ENCODE measurements at places on chromosomes 16 and 17.

GRCh38 chr17:44105483-44105882 is 18.0 kb downstream of the HDAC5 start:
- no peak for DNase-seq

- no peak for DNase-seq
Measured at GRCh38 chr17:16872351-16873173, 99.4 kb downstream of the TNFRSF13B start.

DNA sequence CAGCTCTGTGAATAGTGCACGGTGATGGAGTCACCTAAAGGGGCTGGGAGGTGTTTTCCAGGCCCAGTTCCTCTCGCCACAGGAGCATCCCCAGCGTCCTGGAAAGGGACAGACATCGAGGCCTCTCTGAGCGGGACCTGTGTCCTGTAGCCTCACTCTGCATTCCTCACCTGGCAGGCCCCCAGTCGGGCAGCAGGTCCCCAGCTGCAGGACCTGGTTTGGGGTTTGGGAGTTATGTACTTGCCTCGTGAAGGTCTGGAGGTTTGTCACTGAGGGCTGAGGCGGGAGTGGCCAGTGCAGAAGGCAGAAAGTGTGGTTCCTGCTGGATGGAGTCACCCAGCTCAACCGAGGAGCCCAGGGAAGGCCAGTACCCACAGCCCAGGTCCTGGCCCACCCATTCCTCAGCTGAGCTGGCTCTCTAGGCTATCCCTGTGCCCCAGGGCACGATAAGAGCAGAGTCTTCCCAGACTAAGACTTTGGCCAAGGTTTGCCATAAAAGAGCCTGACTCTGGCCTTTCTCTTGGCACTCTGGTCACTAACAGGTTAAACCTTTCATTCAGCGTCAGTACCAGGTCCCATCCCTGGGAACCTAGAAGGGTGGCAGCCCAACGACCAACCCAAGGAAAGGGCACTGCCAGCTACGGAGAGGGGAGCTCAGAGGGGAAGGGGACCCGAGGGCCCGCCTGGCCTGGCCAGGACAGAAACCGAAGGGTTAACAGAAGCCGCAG is 24.4 kb downstream of the TBX4 start:
- DNase-seq: no peak

GRCh38 chr16:48619547-48619946 is 9.6 kb upstream of the N4BP1 start:
- DNase-seq: no peak

- peak; percentile 70 for DNase-seq
Measured at GRCh38 chr17:75032720-75033280, 14.0 kb downstream of the ATP5PD start.

- DNase-seq: no peak
Measured at GRCh38 chr17:78307887-78308638, 51.8 kb downstream of the SOCS3 start.

- no peak for DNase-seq
Measured at GRCh38 chr17:28758411-28759121, 14.8 kb downstream of the TRAF4 start.

- DNase-seq: no peak
Measured at GRCh38 chr17:73713136-73713535, 68.9 kb upstream of the SDK2 start.

- no peak for DNase-seq
Measured at GRCh38 chr17:38703742-38704605, 1.1 kb upstream of the MLLT6 start.

GRCh38 chr17:61784510-61784909 is 78.8 kb downstream of the BRIP1 start:
- DNase-seq: no peak

GRCh38 chr16:65119901-65120401 is 1.9 kb downstream of the CDH11 start:
- no peak for DNase-seq

DNA sequence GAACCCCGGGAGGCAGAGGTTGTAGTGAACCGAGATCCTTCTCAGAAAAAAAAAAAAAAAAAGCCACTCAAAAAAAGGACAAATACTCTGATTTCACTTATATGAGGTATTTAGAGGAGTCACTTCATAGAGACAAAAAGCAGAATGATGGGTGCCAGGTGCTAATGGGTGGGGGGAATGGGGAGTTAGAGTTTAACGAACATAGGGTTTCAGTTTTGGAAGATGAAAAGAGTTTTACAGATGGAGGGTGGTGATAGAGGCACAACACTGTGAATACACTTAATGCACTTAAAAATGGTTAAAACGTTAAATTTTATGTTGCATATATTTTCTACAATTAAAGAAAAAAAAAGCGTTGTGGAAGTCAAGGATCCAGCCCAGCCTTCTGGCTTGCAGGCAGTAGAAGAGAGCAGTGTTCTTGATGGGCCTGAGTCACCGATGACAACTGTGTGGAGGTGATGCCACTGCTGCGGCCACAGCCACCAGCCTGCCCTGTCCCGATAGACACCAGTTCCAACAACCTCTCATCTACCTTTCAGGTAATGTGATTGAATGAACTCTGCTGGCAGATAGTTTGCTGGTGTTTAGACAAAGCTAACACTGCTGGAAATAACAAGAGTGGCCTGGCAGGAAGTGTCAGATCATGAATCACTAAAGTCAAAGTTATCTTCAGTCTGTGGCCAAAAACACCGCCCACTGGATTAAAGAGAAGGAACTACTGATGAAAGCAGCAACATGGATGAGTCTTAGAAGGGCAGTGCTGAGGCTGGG is 49.9 kb upstream of the COX10 start:
- DNase-seq: no peak

GRCh38 chr17:62737513-62737912 is 70.6 kb downstream of the MARCHF10 start:
- no peak for DNase-seq

- DNase-seq: no peak
Measured at GRCh38 chr16:81224824-81225223, 13.7 kb upstream of the BCO1 start.

- DNase-seq: no peak
Measured at GRCh38 chr16:17126156-17126555, 344.6 kb downstream of the XYLT1 start.

GRCh38 chr17:55056526-55056925 is 88.0 kb downstream of the STXBP4 start:
- peak; percentile 86 for DNase-seq

- DNase-seq: no peak
Measured at GRCh38 chr17:37259030-37259735, 116.6 kb upstream of the C17orf78 start.
